ENCODE measurements at places on chromosomes 6 and 20. TPM values are rescaled to one million over a fixed set of nuclear protein-coding genes. Genes with fewer than 3 reads are reported as not detected.

- no peak for DNase-seq
Observed at GRCh38 chr6:121437851-121438651, 2.6 kb downstream of the GJA1 start.

GRCh38 chr6:116836606-116837342 lies 7.9 kb upstream of the GPRC6A start:
- DNase-seq = no peak

- DNase-seq = no peak
Observed at GRCh38 chr6:75815756-75816155, 66.7 kb downstream of the MYO6 start.

The ACTL10 gene
- 0.25 TPM for polyA plus RNA-seq

- no peak for DNase-seq
Observed at GRCh38 chr6:106069478-106069877, 16.7 kb upstream of the PRDM1 start.

- DNase-seq = no peak
Observed at GRCh38 chr20:2820896-2821869, 5.0 kb downstream of the TMEM239 start.

All from right renal cortex interstitium (tissue), 3 donors.